LHCN-M2 (cell line): ENCODE measurements at places on chromosomes 1 and 21.

- peak; percentile 23 for DNase-seq
Measured at GRCh38 chr1:43545695-43546387, 15.2 kb downstream of the PTPRF start.

- DNase-seq: no peak
Measured at GRCh38 chr1:73033640-73034039, 751.3 kb upstream of the NEGR1 start.

- DNase-seq: no peak
Measured at GRCh38 chr1:17799642-17800041, 44.5 kb downstream of the ACTL8 start.

- peak; percentile 58 for DNase-seq
Measured at GRCh38 chr1:89566761-89567174, 42.1 kb downstream of the LRRC8B start.

GRCh38 chr1:209597499-209597898 lies 14.0 kb downstream of the CAMK1G start:
- no peak for DNase-seq

DNA sequence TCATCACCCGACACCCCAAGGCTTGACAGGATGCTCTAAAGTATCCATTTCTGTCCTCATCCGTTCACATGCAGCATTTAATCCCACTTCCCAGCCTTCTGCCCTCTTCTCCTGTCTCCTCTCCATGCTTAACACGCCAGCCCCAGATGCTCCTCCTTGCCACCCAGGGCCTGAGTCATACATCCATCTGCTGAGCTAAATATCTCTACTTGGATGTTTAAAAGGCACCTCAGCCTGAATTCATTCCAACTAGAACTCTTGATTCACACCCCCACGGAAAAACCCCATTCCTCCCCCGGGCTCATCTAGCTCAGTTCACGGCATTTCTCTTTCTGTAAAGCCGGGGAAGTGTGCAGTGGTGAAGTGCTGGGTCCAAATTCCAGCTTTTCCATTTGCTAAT lies 27.7 kb downstream of the TEX35 start:
- peak; percentile 97 for DNase-seq

GRCh38 chr1:91124989-91125417 lies 103.2 kb upstream of the ZNF644 start:
- peak; percentile 35 for DNase-seq

GRCh38 chr21:22311741-22312462 lies 1313.7 kb downstream of the NCAM2 start:
- no peak for DNase-seq

DNA sequence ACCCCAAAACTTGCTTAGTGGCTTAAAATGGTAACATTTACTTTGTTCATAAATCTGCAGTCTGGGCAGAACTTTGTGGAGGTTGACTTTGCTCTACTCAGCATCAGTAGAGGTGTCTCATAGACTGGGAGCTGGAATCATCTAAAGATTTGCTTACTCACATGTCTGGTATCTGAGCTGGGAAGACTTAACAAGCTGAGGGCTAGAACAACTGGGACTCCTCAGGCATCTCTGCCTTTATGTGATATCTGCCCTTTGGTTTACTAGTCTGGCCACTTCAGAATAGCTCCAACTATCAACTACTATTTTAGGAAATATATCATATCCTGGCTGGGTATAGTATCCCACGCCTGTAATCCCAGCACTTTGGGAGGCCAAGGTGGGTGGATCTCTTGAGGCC lies 82.5 kb downstream of the C4BPA start:
- DNase-seq: peak; percentile 17

- DNase-seq: no peak
Measured at GRCh38 chr1:36183309-36183856, 27.4 kb downstream of the MAP7D1 start.

DNA sequence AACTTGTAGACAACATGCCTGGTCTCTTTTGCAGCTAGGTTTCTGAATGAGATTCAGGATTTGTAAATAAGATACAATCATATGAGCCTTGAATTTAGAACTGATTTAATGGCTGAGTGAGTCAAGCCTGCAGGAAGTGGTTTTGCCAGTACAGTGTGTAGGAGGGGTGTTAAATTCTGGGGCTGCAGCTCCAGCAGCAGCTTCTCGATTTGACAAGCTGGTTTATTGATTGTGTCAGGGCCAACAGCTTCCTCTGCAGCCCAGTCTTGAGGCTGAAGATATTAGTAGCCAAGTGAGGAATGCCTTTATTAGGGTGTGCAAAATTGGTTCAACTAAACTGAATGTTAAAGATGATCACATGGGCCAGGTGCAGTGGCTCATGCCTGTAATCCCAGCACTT lies 11.5 kb upstream of the PLA2G5 start:
- peak; percentile 71 for DNase-seq
